ENCODE measurements at places on chromosomes 2 and 18.
A peak's percentile ranks its signal among the peaks of the same experiment; 100 is the strongest.

- DNase-seq = no peak
These were observed 197.3 kb upstream of the TWIST2 start for GRCh38 chr2:238650536-238650935.

- DNase-seq = no peak
These were observed 318.3 kb upstream of the SALL3 start for GRCh38 chr18:78661316-78661715.

DNA sequence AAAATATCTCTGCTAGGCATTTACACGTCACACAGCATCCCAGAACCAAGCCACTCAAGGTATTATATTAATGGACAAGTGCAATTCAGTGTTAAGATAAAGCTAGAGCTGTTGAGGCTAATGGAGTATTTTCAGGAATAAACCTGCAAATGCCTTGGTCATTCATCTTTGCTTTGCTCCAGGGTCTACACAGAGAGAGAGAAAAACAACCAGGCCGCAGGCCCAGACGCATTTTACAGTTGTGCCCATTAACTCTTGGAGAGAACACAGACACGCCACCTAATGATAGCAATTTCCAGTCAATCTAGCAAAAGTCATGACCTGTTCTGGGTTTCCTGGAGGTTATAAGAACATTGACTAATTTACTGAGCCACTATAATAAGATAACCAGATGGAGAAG lies 829.3 kb downstream of the LRRTM4 start:
- no peak for DNase-seq

DNA sequence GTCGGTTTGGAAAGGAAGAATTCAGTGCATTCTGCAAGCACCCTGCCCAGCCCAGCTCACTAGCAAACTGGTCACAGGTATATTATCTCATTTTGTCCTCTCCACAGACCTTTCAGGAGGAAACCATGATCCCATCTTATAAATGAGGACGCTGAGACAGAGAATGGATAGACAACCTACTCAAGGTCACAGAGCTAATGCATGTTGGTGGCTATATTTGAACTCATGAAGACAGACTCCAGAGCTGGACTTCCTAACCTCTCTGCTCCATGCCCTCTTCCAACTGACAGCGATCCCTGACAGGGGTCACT lies 29.5 kb downstream of the SERPINB5 start:
- no peak for DNase-seq

DNA sequence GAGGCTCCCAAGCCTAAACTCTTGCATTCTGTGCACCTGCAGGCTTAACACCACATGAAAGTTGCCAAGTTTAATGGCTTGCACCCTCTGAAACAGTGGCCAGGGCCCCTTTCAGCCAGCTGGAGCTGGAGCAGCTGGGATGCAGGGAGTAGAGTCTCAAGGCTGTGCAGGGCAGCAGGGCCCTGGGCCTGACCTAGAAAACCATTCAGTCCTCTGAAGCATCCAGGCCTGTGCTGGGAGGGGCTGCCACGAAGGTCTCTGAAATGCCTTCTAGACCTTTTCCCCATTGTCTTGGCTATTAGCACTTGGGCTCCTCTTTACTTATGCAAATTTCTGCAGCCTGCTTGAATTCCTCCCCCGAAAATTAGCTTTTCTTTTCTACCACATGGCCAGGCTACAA lies 10.6 kb upstream of the SFT2D3 start:
- DNase-seq = no peak

GRCh38 chr2:22276696-22277095 lies 1108.3 kb upstream of the KLHL29 start:
- no peak for DNase-seq

DNA sequence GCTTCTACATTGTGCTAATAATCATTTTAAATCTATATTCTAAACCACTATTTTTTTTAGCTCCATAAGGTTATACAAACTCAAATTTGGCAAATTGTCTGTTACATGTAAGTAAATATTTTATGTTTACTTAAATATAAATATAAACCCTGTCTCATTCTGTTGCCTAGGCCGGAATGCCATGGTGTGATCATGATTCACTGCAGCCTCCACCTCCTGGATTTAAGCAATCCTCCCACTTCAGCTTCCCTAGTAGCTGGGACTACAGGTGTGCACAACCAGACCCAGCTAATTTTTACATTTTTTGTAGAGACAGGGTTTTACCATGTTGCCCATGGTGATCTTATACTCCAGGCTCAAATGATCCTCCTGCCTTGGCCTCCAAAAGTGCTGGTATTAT lies 124.7 kb downstream of the MEIS1 start:
- no peak for DNase-seq

DNA sequence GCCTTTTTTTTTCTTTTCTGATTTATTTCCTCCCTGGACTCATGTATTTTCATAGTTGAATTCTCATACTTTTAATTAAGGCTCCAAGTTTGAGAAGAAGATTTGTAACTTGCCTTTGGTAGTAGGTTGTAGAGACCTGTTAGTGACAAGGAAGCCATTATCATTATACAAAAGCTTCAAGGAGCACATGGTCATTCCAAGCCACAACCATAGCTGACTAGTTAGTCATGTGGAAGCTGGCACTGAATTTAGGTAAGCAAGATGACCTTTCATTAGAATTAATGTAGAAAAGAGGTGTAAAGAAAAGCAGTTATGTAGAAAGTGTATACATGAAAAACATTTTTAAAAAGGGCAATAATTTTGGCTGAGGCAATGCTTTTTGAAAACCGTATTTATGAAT lies 89.7 kb downstream of the LRP1B start:
- no peak for DNase-seq

DNA sequence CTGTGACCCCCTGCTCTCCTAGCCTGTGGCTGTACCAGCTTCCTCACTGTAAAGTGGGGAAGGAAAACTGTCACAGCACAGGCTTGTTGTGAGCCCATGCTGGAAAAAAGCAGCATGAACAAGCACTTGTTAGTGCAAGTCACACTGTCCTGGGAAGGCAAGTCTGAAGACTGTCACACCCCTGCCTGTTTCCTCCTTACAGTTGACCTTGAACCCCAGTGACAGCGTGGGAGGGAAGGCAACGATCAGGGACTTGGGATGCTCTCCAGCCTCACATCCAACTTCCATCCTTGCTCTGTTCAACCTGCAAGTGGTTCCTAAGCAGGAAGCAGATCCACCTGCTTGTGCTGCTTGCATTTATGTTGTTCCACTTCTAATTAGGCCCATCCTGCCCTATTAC lies 311.3 kb upstream of the KLHL29 start:
- DNase-seq = no peak

DNA sequence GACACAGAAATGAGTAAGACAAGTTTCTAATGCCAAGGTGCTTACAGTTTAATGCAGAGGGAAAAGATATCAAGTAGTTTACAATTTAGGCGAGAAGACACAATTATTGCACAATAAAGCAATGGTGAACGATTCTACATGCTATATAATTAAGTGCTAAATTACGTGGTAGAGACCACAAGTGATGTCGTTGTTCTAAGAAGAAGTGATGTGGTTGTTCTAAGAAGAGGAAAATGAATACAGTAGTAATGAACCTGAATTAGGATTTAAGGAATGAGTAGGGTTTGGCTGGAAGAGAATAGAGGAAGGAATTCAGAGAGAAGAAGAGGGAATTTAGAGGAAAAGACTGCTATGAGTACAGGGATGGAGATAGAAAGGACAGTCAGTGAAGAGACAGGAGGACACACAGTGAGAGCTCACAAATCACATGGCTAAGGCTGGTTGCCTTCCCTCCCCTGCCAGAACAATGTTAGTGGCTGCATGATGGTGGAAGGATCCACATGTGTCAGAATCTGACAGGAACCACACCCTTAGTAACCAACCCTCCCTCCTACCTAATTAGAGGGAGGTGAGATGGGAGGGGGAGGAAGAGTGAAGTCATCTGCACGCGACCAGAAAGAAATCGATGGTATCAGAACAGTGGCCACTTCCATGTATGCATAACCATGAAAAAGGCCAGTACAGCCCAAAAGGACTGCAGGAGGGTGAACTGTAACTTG lies 44.7 kb downstream of the M1AP start:
- DNase-seq = no peak

DNA sequence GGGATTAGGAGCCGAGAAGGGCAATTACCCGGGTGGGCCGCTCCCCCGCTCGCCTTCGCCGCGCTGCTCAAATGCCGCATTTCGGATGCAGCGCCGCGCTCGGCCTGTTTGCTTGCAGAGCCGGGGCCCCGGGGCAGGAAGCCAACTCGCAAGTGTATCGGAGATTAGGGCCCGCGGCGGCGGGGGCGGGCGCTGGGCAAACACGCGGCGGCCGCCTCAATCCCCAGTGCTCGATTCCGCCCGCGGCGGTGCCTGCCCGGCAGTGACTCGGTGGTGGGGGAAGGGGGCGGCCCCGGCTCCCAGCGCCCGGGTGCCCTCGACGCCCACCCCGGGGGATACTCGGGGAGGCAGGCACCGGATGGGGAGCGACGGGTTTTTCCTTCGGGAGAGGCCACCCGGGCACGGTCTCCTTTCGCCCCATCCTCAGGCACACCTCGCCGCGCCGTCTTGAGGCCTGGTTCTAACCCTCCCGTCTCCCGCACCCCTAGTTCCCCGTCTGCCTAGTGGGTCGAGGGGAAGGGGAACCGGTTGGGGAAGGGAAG lies 26.6 kb upstream of the NOTO start:
- DNase-seq = peak; percentile 37

DNA sequence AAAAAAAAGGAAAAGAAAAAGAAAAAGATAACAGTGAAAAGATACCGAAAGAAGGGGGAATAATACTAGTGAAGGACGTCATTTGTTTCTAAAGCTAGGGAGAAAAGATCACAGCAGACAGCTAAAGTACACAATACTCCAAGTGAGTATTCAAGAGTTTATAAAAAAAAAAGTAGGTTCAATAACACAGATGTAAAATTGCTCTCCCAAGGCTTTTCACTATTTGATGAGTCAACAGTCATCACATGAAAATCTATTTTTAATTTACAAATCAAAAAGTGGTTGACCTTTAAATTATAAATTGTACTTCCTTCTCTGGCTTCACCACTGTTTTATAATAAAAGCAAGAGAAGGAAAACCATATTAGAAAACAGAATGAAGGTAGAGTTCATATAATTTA lies 144.0 kb downstream of the ZRANB3 start:
- no peak for DNase-seq

GRCh38 chr2:119683713-119684443 lies 4.9 kb downstream of the TMEM177 start:
- DNase-seq = no peak

- no peak for DNase-seq
These were observed 144.4 kb upstream of the ITGA6 start for GRCh38 chr2:172282944-172283343.

GRCh38 chr2:224948005-224948404 lies 94.3 kb downstream of the DOCK10 start:
- DNase-seq = no peak

DNA sequence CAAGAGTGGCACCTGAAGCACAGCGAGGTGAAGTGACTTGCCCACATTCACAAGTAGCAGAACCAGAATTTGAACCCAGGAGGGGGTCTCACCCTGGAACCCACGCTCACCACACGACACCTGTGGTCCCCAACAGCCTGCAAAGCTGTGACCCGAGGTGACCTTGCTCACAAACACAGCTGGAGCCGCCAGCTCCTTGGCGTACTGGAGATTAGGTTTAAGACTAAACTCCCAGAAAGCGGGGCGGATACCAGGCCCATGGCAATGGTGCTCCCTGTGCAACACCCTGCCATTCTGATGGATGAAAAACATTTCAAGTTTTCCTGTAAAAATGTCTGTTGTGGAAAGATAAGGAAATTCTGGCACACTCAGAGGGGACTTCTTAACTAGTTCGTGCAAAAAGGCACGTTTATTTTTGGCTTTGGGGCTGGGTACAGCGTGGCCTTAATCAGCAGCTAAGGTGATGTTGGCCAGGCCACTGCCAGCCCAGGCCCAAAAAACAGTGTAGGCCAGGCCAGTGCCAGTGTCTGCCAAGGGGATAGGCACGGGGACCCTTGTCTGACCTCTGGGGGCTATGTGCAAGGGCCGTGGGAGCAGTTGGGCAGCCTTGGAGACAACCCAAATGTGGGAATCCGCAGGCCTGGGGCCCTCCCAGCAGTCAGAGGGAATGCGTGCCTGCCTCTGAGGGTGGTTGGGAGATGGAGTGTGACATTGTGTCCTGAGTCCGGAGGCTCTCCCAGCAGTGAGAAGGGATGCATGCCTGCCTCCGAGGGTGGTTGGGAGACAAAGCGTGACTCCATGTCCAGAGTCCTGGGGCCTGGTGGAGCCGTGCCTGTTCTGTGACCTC lies 185.0 kb upstream of the HS6ST1 start:
- no peak for DNase-seq

DNA sequence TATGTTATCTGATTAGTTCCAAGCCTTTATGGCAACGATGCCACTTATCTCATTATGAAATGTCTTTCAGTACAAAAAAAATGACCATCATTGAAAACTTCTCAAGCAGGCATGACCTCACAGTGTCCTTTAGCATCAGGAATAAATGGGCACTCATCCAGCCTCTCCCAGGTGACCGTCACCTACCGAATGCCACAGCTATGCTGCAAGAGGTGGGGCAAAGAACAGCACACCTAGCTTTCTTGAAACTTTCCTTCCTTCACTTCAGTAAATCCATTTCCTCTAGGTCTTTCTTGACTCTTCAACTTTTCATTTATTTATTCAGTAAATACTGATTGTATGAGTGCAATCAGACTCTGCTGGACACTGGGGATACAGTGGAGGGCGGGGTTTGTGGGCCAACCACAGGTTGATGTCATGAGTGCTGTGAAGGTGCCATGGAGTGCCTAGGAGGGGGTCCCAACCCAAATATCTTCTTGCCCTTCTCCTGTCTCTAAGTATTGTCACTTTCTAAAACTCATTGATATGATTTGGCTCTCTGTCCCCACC lies 54.3 kb upstream of the HK2 start:
- no peak for DNase-seq

- DNase-seq = no peak
These were observed 266.8 kb upstream of the LYPD1 start for GRCh38 chr2:132936791-132937190.

DNA sequence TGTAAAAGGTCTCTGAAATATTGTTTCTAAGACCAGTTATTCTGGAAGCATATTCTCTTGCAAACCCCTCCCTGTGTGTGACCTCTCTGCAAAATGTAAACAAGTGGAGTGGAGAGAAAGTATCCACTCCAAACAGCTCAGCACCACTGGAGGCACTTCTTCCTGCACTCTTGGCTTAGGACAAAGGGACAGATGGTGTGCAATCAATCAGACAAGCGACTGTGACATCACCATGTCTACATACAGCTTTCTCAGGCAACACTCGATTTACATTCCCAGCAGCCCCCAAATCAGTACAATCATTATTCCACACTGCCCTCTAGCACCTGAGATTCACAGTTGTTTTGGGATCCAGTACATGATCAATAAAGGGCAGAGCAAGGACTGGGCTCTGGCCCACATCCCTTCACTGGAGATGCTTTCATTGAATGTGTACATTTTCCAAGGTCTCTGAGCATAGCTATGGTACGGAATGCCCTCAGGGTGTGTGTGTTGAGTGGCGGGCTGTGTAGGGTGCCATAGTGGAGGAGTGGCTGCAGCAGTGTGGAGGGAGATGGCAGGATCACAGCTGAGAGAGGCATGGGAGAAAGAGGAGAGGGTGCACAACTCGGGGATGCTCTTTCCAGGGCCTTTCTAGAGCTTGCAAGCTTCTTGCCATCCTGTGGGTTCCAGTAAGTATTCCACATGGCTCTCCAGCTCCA lies 311.8 kb upstream of the ST6GAL2 start:
- DNase-seq = no peak

GRCh38 chr2:2662037-2662846 lies 331.2 kb upstream of the MYT1L start:
- no peak for DNase-seq

GRCh38 chr2:37767959-37768925 lies 96.8 kb upstream of the CDC42EP3 start:
- DNase-seq = no peak

Data from T-helper 22 cell (primary cell).